ENCODE measurements at places on chromosomes 12 and 14. TPM values are rescaled to one million over a fixed set of nuclear protein-coding genes. Genes with fewer than 3 reads are reported as not detected.

Gene SOX5
- total RNA-seq: 0.69 TPM

DNA sequence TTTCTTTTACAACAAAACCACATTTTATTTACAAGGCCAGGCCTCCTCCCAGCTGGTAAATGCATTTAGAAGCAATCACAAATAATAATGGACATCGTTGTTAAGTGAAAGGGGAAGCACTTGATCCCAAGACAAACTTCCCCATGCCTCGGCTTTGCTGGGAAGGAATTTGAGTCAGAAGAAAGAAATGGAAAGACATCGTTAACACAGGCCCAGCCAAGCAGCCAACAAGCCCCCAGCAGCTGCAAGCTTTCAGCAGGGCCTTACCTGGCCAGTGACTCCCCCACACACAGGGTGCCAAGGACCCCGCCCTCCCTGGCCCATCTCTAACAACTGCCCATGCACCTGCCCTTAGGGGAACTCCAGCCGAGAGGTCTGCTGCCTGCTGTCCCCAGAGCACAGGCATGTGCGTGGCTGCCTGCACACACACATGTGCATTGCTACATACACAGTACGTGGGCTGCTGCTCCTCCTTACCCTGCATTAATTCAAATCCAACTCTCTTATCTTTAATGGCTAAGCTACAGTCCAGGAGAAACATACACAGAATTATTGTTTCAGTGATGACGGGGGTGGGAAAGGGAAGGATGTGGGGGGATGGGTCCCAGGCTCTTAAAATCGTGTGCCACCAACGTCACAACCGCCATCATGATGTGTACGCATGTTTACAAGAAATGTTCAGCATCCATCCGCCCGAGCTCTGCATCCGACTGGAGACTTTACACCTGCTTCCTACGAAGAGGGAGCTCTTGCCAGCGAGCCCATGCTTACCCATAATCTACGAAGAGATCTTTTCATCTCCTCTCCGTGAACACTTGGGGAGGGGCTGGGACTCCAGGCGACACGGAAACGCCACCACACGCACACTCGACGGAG, 9.8 kb downstream of the BCL11B start:
- DNase-seq: peak; percentile 89

DNA sequence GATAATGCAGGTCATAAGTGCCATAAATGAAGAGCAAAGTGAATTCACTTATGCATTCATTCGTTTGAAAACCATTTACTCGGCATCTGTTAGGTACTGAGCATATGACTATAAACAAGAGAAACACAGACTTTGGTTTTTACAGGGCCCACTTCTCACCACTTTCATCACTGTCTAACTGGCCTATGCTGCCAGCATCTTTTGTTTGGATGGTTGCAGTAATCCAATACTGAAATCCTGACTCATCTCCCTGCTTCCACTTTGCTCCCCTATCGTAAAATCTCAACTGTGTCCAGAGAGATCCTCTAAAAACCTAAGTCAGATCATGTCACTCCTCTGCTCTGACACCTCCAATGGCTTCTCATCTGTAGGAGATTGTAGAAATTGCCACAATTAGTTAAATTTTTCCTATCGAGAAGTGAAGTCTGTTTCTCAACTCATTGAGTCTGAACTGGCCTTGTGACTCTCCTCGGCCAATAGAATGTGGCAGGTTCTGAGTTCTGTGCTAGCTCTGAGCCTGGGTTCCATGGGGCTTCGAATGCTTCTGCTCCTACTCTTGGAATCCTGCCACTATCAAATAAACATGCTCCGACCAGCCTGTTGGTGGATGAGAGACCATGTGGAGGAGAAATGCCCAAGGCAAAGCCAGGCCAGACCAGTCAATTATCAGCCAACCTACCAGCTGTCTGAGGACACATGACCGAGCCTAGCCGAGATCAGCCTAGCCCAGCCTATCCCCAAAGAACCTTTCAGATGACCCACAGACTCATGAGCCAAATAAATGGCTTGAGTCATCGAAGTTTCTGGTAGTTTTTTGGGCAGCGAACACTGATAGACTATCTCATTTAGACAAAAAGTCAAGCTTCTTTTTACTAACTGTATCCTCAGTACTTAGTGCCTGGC, 2.2 kb upstream of the BATF start:
- DNase-seq: peak; percentile 54

GRCh38 chr14:89912667-89913211, 41.8 kb downstream of the EFCAB11 start:
- DNase-seq: no peak

GRCh38 chr14:81465507-81466228, 65.5 kb upstream of the STON2 start:
- no peak for DNase-seq

Measured in activated CD4-positive, alpha-beta memory T cell treated with anti-CD3 and anti-CD28 coated beads for 36 hours (primary cell).